ENCODE measurements at places on chromosomes 11 and 22. TPM values are rescaled to one million over a fixed set of nuclear protein-coding genes. Genes with fewer than 3 reads are reported as not detected.

The MIAT gene
- 101 TPM for total RNA-seq

The ART1 gene
- 0.45 TPM for total RNA-seq

The TBX1 gene
- 0.57 TPM for total RNA-seq

The MGAT3 gene
- total RNA-seq = 21.0 TPM

The VPREB1 gene
- total RNA-seq = not detected

The BLID gene
- 1.9 TPM for total RNA-seq

The CDCA5 gene
- total RNA-seq = 0.27 TPM

The DKK3 gene
- total RNA-seq = 30.0 TPM

The RAB39A gene
- not detected for total RNA-seq

The GGT1 gene
- total RNA-seq = 5.9 TPM

Measured in motor neuron (in vitro differentiated cells).